Ovary (tissue), 10 donors: ENCODE measurements at places on chromosomes 4 and X.

DNA sequence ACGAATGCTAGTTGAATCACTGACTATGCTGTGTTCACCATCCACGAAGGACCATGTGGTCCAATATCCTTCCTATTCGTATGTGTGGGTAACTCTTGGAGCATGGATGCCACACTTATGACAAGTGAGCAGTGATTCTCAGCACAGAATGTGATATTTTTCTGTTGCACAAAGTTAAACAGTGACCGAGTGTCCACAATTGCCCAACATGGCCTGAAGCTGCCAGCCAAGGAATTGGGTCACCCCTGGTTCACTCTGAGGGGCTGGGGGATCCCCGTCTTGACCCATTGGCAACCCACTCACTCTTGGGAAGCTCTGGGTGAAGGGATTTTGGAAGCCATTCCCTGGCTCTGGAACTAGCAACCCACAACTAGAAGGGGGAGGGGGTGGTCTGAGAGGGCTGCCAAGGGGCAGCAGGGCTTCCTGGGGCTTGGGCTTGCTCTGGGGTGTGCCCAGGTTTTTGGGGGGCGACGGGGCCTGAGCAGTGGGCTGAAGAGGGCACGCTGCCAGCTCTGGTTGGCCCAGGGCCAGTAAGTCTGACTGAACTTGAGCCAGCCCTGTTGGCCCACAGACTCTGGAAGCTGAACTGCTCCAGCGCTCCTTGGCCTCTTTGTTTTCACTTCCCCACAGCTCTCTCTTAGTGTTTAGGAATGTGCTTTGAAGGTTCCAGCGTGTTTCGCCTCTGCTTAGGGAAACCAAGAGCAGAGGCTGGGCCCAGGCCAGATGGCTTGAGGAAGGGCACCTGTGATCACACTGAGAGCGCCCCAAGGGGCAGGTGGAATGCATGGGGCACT, 43.1 kb upstream of the BCOR start:
- no peaks in the 10 kb centered on the region for H3K36me3 ChIP-seq
- no peak overlapping the region for H3K27ac ChIP-seq
- H3K4me3 ChIP-seq = no peak overlapping the region
- H3K27me3 ChIP-seq = no peaks in the 10 kb centered on the region

DNA sequence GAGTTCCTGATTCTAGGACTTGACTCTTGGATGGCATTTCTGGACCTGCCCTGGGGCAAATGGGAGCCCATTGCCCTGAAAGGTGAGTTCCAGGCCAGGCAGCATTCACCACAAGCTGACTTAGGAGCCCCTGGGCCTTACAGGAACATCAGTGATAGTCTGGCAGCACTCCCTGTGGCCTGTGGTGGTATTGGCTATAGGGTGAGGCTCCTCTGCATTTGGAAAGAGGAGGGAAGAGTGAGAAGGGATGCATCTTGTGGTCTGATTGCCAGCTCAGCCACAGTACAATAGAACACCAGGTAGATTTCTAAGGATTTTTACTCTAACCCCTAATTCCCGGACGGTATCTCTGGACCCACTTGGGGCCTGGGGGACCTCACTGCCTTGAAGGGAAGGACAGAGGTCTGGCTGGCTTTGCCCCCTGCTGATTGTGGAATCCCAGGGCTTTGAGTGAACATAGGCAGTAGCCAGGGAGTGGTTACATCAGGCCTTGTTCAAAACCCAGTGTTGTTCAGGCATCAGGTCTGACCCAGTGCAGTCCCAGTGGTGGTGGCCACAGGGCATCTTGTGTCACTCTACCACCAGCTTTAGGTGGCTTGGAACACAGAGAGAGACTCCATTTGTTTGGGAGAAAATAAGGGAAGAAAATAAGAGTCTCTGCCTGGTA, 32.9 kb downstream of the MAGED4 start:
- no peaks in the 10 kb centered on the region for H3K36me3 ChIP-seq
- DNase-seq = no peak
- H3K27ac ChIP-seq = no peak overlapping the region
- no peak overlapping the region for H3K4me3 ChIP-seq
- no peaks in the 10 kb centered on the region for H3K27me3 ChIP-seq
- H3K4me1 ChIP-seq = no peaks in the 10 kb centered on the region

- no peak overlapping the region for H3K27ac ChIP-seq
- DNase-seq = no peak
- no peaks in the 10 kb centered on the region for H3K27me3 ChIP-seq
- no peaks in the 10 kb centered on the region for H3K4me1 ChIP-seq
- H3K4me3 ChIP-seq = no peak overlapping the region
These were observed 161.8 kb downstream of the FNIP2 start for GRCh38 chr4:158930639-158930972.

- no peaks in the 10 kb centered on the region for H3K4me1 ChIP-seq
- no peak for DNase-seq
- H3K27ac ChIP-seq = no peak overlapping the region
- no peaks in the 10 kb centered on the region for H3K36me3 ChIP-seq
- no peak overlapping the region for H3K4me3 ChIP-seq
These were observed 147.9 kb upstream of the CTSO start for GRCh38 chr4:156101571-156101970.

- DNase-seq = no peak
- no peak overlapping the region for H3K4me3 ChIP-seq
- no peaks in the 10 kb centered on the region for H3K27me3 ChIP-seq
- no peaks in the 10 kb centered on the region for H3K4me1 ChIP-seq
- H3K36me3 ChIP-seq = no peaks in the 10 kb centered on the region
These were observed 34.7 kb upstream of the CYP2U1 start for GRCh38 chr4:107896646-107897045.
